Activated CD4-positive, alpha-beta T cell treated with anti-CD3 and anti-CD28 coated beads for 36 hours (primary cell): ENCODE measurements at places on chromosomes 4 and X.

GRCh38 chr4:21953653-21954052 lies 5.1 kb upstream of the KCNIP4 start:
- DNase-seq, result no peak

GRCh38 chr4:165810726-165811125 lies 62.3 kb upstream of the TLL1 start:
- no peak for DNase-seq

GRCh38 chr4:124873361-124874171 lies 161.0 kb upstream of the ANKRD50 start:
- no peak for DNase-seq

DNA sequence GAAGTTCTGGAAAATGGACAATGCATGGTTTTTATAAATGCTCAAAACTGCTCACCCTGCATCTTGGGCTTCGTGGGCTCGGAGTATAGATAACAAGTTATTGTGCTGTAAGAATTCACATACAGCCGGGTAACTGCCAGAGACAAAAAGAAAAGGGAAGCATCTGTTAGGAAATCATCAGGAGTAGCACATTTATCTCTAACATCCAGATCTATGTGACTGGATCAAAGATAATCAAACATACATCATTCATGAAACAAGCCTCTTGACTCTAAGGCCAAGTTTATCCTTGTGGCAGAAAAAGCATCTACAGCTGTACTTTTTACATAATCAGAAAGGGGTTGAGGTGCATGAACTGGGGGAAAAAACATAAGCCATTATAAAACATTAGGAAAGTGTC lies 264.2 kb downstream of the PPP3CA start:
- DNase-seq, result no peak

GRCh38 chr4:103719105-103719829 lies 518 bp downstream of the TACR3 start:
- DNase-seq, result no peak

GRCh38 chr4:135548711-135549110 lies 1347.1 kb upstream of the PABPC4L start:
- DNase-seq, result no peak

GRCh38 chr4:84651499-84651898 lies 68.6 kb downstream of the CDS1 start:
- no peak for DNase-seq

GRCh38 chrX:14528629-14529289 lies 577 bp upstream of the GLRA2 start:
- peak; percentile 73 for DNase-seq

- no peak for DNase-seq
Observed at GRCh38 chr4:131526686-131527085, 1622.4 kb upstream of the PCDH10 start.

DNA sequence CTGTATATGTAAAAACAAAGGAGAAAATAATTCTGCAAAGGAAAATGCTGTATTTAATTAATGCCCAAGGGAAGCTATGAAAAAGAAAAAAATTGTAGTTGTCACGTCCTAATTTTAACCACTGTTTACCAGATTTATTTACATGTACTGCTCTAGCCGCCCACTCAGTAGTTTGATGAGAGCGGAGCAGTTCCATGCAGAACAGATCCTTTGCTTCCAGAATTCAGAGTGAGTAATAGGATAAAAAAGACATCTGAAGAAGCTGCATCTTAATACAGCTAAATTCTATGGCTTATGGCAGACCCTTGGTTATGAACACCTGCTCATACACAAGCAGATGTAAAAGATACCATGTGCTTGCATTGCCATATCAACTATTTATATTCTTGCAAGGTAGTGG lies 287.0 kb downstream of the GASK1B start:
- no peak for DNase-seq

DNA sequence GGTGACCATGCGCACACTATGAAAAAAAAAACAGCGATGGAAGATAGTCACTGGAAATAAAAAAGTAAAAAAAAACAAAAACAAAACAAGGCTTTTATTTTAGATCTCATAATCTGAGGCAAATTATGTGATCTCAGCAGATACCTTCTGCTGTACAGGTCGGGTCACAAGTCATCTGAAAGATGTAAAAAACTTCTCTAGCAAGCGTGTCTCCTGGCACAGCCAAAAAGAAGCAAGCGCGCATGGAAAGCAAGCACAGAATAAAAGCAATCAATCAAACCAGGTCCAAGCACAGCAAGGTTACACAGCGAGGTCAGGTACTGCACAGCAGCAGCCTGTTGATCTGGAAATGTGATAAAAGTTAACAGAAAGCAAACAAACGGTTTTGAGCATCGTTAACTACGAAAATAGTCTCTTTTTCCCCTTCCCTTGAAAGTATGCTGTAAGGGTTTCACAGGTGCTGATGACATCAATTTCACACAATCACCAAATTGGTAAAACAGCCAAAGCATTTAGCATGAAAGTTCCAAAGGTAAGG lies 79.3 kb upstream of the MTNR1A start:
- DNase-seq, result no peak

GRCh38 chr4:70706044-70706461 lies 15.7 kb upstream of the RUFY3 start:
- no peak for DNase-seq

GRCh38 chr4:23371533-23371932 lies 518.3 kb downstream of the PPARGC1A start:
- no peak for DNase-seq

DNA sequence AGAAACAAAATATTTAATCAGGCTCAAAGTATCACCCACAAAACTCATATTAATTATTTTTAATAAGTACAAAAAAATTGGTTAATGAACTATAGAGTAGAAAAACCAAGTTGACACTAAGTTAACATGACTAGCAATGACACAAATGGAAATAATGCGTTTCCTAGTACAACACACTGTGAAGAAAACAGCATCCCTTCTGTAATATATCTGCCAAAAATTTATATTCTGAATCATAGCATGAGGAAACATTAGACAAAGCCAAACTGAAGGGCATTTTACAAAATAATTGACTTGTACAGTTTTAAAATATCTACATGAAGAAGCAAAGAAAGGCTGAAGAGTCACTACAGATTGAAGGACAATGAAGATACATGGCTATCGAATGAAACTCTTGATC lies 477.6 kb upstream of the INTU start:
- no peak for DNase-seq

DNA sequence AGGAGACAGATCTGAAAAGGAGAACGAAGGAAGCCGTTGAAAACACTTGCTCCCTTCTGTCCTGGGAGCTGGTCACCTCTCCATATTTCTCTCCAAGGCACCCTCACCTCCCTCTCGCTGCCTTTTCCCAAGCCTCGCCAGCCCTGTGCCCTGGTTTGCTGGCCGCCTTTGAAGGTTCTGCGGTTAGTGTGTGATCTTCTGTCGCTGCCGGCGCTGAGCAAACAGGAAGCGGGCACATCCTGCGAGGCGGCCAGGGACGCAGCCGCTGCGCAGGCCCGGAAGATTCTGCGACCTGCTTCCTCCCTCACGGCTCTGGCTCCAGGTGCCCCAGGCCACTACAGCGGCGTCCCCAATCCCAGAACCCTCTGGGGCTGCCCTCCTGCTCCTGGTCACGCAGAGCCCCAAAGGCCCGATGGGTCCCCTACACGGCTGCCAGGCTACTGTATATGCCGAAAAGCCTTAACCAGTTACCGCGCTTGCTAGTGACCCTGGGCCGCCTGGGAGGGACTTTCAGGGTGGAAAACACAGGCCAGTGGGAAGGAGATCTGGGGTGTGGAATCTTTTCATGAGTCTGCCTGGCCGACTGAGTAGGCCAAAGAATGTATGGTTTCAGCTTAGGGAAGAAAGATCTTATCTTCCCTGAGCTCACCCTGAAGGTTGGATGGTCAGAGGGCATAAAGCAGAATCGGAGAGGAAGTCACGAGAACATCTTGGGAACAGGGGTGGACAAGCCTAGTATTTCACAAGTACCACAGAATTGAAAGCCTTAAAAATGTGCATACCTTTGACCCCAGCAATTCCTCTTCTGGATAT lies 2.3 kb upstream of the SASH3 start:
- peak; percentile 84 for DNase-seq

DNA sequence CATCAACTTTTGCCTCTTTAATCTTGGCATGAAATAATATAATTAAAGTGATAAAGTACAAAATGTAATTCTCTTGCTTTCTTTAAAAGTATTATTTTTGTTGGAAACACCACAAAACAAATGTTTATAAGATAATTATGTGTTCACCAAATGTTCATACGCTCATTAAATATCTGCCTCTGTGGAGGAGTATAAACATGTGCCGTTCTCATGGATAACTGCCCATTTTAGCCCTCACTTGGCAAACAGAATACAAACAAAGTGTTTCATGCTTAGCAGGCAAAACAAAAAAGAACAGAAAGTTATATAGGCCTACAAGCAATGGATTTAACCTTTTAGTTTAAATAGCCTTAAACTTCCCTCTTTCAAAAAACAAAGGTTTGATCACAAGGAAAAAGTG lies 800.5 kb upstream of the DIAPH2 start:
- no peak for DNase-seq

- DNase-seq, result no peak
Observed at GRCh38 chr4:124737619-124738018, 25.1 kb upstream of the ANKRD50 start.

- DNase-seq, result peak; percentile 31
Observed at GRCh38 chr4:147846318-147847155, 114.6 kb downstream of the ARHGAP10 start.

GRCh38 chr4:121070696-121071639 lies 1.4 kb downstream of the NDNF start:
- DNase-seq, result peak; percentile 51

GRCh38 chrX:68938244-68939004 lies 109.6 kb downstream of the EFNB1 start:
- no peak for DNase-seq

- no peak for DNase-seq
Observed at GRCh38 chrX:18757956-18758932, 50.8 kb downstream of the PPEF1 start.

GRCh38 chr4:125492957-125493356 lies 178.2 kb downstream of the FAT4 start:
- DNase-seq, result no peak

DNA sequence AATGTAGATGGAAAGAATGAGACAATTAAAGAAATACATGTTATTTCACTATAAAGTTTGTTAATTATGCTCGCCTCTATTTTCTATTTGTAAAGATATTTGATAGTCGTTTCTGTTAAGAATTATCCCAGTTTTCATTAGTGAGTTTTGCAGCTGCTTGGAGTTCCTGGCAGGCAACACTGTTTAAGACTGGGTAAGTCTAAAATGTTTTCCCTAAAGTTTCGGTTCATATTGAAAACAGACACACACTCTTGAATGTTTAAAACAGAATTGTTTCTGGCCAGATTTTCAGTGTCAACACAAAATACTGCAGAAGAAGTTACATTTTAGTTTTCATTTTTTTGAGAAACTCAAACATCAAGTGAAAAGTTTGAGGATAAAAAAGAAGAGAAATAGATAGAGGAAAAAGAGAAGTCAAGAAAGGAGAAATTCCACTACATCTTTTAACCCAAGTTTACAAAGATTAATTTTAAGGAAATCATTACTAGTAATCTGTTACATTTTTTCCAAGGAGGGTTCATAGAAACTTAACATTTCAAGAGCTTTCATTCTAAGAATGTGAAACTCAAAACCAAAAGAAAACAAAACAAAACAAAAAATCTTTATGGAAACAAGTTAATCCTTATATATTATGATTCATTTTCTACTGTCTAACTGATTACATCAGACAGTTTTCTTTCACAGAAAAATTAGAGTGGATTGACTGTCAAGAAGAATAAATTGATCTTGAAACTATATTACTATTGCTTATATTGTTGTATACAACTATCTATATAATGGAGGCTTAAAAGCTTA lies 305.5 kb downstream of the FAT4 start:
- no peak for DNase-seq
